ENCODE measurements at places on chromosomes 2 and 18.

DNA sequence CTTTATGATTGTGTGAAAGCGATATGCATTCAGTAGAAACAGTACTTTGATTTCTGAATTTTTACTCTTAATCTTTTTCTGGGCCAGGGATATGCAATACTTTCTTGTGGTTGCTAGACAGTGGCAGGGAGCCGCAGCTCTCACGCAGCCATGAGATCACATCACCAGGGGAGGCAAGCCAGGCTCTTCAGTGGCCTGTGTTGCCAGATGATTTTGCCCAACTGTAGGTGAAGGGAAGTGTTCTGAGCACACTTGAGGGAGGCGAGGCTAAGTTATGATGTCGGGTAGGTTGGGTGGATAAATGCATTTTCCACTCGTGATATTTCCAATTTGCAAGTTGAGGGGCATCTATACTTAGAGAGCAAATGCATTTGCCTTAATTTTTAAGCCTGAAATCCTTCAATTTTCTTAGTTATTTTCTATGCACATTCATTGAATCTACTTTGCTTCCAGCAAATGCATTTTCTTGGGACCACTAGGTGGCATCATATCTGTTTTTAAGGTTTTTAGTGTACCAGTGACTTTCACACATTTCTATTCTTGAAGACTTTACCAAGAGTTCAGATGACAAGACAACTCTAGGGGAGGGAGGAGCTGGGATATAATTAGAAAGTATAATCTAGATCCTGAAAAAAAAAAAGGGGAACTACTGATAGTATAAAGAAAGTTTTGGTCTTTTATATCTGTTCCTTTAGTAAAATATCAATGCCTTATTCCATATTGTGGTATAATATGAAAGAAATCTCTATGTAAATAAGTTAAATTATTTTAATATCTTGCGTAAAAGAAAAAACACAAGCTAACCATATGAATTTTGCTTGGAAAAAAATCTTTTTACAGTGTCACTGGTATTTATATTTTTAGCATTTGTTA is 643.3 kb downstream of the SOCS6 start:
- DNase-seq, result peak; percentile 37

DNA sequence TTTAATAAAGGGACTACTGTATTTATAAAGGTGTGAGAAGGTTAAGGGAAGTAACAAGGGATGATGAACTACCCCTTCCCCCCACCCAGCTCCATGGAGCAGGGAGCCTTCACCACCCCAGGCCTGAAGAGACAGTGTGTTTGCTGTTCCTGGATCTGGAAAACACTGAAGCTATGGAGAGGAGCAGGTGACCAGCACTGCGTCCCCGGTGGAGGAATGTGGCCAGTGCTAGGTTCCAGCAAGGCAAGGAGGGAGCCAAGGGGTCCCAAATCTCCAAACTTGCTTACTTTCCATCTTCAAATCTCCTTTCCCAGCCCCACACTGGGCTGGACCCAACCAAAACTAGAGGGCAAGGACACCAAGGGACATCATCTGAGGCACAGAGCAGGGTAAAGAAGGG is 128.7 kb upstream of the CD302 start:
- DNase-seq, result no peak

DNA sequence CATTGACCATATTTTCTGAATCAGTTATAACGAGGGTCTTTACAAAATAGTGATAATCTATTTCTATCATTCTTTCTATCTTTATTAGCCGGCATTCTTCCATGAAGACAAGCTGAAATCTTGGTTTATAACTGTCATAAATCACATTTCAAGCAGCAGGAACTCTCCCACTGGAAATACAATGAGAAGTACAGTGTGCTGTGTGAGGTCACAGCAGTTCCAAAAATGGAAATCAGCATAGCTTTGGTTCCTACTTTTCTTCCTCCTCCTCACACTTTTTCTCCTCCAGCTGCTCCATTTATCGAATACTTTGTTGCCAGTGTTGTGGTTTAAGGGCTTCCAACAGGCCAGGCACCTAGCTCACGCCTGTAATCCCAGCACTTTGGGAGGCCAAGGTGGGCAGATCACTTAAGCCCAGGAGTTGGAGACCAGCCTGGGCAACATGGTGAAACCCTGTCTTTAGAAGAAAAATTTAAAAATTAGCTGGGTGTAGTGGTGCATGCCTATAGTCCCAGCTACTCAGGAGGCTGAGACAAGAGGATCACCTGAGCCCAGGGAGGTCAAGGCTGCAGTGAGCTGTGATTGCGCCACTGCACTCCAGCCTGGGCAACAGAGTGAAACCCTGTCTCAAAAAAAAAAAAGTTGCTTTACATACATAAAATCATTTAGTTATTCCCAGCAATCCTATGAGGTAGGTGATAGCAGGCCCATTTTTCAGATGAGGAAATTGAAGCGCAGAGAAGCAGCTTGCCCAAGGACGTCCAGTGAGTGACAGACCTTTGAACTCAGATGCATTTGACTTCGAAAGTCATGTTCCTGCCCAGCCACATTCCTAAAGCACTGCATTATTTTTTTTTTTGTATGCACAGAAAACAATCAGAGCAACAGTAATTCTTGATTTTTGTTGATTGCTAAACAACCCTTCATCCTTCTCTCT is 34.0 kb upstream of the GPR55 start:
- no peak for DNase-seq

- DNase-seq, result no peak
Measured at GRCh38 chr2:239803766-239804115, 221.4 kb downstream of the NDUFA10 start.

DNA sequence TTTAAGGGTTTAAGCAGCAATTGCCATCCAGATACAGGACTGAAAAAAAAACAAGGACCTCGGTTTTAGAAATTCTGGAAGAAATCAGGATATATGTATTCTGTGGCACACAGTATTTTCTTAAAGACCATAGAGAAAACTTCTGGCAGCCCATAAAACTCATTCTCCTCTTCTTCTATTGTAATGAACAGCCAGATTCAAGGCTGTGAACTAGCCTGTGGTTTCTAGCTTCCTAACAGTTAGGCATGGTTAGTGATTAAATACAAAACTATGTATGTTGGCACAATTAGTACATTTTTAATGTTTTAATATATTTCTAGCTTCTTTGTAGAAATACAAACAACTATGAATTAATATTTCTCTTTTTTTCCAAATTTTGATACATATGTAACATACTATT is 555.7 kb downstream of the DSC3 start:
- DNase-seq, result no peak

GRCh38 chr2:179518830-179519229 is 254.2 kb upstream of the SESTD1 start:
- no peak for DNase-seq

- no peak for DNase-seq
Measured at GRCh38 chr2:62573137-62573731, 67.2 kb upstream of the TMEM17 start.

DNA sequence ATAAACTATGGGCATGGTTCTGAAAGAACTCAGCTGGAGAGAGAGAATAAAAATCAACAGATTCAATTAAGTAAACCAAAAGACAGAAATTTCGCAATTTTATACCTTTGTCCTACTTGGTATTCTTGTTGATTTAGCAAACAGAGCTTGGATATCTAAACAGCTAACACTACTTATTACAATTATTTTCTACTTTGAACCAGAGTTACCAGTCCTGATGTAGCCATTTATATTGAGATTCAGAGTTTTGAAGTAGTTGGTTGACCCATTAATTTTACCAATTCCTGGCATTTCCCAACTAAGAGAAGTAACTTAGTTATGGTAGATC is 48.9 kb downstream of the ASXL2 start:
- no peak for DNase-seq

GRCh38 chr2:221426929-221427328 is 145.2 kb downstream of the EPHA4 start:
- no peak for DNase-seq

GRCh38 chr2:114729026-114729425 is 286.6 kb downstream of the DPP10 start:
- no peak for DNase-seq

DNA sequence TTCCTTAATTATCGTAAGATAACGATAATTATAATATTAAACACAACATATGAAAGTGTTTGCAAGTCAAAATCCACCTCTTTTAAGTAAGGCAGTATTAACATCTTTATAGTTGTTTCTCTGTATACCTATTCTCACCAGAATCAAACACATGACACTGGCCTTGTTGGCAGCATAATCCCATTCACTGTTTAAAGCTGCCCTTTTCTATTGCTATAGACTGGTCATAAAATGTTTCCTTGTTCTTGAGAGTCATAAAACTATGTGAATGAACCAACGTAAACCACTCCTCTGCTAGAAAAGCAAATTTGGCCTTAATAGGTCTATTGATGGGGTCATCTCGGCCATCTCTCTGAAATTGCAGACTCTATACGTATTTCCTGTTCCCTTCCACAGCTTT is 293.1 kb downstream of the SLC8A1 start:
- no peak for DNase-seq

DNA sequence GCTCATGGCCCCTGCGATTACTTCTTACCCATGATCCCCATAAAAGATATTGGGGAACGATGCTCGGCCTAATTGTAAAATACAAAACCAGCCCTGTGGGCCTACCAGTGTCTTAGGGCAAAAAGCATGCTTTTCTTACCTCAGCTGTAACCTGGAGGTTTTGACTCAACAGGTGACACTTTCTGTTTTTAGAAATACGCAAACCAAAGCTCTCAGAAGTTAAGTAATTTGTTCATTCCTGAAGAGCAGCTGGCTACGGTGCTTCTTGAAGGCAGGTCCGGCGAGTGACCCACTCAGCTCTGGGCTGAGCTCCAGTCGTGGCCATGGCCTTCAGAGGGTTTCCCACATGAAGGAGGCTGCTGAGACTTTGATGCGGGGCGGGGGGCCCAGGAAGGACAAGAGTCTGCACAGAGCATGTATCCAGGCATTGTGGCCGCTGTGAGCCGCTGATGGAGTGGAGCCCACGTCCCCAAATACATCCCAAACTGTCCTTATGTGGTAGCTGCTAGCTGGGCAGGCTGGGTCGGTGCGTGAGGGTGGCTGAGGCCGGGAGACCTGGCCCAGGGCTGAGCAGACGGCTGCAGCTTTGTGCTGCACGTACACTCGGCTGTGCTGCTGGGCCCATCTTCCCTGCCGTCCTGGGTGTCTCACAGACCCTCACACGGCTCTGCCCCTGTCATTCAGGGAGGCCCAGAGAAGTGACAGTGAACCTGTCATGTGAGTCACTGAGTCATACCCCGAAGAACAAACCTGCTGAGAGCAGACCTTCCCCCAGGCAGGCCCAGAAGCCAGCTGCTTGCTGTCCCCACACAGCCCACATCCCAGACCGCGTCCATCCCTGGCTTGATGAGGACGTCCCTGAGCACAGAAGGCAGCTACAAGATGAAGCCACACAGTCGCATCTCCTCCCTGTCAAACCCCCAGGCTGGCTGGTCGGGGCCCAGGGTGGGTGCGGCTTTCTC is 34.1 kb downstream of the ITGB1BP1 start:
- no peak for DNase-seq

DNA sequence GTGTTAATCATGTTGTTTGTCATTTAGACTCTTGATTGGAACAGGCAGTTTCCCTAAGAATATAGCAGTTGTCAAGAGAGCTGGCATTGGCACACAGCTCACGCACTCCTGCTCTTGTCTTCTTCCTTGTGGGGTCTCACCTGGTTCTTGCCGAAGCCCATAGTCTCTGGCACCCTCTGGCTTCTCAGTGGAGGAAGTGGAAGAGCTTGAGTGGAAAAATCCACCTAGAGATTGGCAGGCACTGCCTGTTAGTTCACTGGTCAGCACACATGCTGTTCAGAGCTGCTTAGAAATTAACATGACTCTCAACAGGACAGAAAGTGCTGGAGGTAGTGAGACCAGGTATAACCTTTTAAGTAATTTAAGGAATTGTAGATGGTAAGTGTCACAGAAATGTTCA is 28.3 kb downstream of the SCTR start:
- no peak for DNase-seq

DNA sequence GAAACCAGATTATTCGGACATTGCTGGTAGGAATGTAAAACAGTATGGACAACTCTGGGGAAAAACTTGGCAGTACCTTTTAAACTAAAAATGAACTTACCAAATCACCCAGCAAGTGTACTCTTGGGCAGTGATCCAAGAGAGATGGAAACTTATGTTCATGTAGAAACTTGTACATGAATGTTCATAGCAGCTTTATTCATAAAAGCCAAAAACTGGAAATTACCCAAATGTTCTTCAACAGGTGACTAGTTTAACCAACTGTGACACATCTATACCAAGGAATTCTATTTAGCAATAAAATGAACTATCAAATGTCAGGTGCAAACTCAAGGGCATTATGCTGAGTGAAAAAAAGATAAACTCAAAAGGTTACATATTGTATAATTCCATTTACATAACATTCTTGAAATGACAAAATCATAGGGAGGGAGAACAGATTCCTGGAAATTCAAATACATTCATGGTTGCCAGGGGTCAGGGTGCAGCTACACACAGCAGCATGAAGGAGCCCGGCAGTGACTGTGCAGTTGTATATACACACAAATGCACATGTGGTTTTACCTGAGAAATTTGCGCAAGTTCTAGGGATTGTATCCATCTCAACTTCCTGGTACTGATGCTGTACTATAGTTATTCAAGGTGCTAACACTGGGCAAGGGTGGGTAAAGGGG is 3.5 kb upstream of the RNU4ATAC start:
- DNase-seq, result no peak

- no peak for DNase-seq
Measured at GRCh38 chr2:20164734-20165478, 60.0 kb downstream of the SDC1 start.

DNA sequence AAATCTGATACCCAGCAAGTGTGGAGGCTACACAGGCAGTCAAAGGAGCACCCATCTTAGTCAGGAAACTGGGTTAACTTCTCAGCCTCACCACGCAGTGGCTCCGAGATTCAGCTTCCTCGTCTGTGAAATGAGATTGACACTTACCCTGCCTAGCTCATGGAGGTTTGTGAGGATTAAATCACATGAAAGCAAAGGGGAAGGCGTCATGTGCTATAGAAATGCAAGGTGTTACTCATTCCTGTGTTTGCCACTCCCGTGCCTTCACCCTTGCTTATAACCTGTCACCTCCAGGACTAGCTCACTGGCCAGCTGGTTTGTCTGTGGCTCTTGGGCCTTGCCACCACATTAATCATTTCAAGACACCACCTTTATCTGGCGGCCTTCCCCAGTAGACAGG is 118.9 kb upstream of the FOSL2 start:
- DNase-seq, result peak; percentile 54

- DNase-seq, result peak; percentile 77
Measured at GRCh38 chr2:43611987-43612894, 16.4 kb upstream of the THADA start.

- DNase-seq, result no peak
Measured at GRCh38 chr18:7755753-7756475, 188.8 kb downstream of the PTPRM start.

GRCh38 chr2:5121642-5122041 is 570.5 kb upstream of the SOX11 start:
- no peak for DNase-seq

- no peak for DNase-seq
Measured at GRCh38 chr18:5155218-5155906, 41.7 kb downstream of the AKAIN1 start.
